ENCODE measurements at places on chromosomes 2 and 18.

DNA sequence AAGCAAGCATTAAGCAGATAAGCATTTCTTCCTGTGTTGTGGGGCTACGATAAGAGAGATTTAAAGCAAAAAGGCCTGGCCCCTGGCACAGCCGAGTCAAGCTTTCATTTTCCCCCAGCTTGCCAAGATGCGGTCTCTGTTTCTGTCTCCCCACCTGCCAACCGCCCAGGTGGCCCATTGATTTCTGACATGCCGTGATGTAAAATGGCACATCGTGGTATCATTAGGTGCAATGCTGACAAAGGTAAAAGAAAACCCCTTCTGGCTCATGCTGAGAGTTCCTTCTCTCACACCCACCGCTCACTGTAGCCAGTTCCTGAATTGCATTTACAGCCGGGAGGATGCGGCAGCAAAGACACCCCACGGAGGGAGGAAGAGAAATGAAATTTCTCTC lies 62.8 kb downstream of the BOD1L2 start:
- no peak for DNase-seq

DNA sequence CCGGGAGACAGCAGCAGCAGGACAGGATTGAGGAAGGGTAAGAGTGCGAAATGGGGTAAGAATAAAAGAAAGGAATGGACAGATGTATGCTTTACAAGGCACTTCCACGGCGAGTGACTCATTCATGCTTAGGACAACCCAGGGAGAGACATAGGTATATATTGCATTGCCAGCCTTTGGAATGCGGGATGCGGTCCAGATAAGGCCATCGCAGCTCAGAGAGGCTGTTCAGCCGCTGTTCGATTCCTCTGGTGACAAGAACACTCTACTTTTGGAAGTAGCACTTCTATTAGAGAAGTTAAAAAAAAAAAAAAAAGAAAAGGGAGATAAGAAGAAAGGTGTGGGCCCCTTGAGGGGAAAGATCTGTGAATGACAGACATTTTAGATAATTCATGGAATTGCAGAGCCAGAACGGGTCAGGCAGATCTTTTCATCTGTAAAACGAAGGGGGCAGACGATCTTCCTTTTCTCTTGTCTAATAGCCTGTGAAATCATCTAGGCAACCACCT lies 819 bp upstream of the NCOA1 start:
- DNase-seq: no peak

- DNase-seq: no peak
Measured at GRCh38 chr18:9838144-9838877, 47.5 kb upstream of the TXNDC2 start.

DNA sequence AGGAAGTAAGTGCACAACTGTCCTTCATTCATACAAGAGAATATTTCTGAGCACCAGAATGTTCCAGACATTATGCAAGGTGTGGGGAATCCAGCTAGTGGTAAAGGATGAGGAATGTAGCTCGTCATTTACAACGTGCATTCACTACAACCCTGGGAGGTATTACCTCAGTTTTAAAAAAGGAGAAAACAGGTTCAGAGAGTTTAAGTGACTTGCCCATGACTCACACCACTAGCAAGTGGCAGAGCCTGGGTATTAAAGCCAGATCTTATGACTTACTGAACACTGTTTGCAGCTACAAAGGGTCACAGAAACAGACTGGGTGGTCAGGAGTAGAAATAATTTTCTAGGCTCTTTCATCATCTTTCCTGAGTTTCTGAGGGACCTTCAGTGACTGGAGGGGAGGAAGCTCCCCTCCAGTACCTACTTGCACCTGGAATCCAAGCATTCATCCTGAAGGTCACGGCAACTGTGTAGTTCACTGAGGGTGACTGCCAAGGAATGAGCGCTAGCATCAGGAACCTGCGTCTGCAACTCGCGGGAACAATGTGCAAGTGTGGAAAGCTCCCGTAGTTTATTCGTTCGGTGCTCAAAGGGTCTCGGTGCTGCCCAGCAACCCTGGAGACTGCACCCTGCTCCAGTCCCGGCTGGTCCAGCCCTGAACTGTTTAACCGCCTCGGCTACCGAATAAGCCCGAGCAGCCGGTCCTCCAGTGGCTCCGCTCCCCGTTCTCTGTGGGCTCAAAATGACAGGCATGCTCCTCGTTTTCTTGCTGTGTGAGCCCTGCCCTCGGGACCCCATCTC lies 647 bp downstream of the CCDC121 start:
- DNase-seq: peak; percentile 57

- no peak for DNase-seq
Measured at GRCh38 chr2:2057125-2057721, 273.9 kb downstream of the MYT1L start.

- no peak for DNase-seq
Measured at GRCh38 chr2:152167065-152167464, 8.5 kb downstream of the STAM2 start.

DNA sequence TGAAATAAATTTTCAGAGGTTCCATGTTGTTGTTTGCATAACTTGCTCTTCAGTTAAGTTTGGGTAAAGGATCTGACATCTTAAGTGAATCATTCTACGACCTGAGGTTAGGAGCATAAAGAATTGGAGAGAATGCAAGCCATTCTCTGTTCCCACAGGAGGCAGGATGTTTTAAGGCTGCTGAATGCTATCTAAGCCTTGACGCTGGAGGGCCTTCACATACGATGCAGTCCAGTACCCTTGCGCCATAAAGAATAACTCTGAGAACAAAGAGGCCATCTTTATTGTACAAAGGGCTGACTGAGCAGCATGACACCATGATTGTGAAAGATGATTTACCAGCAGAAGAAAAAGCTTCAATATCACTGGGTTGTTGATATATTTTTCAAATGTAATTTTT lies 198.4 kb downstream of the NYAP2 start:
- DNase-seq: no peak

- DNase-seq: no peak
Measured at GRCh38 chr2:175309799-175310198, 128.3 kb upstream of the ATP5MC3 start.

DNA sequence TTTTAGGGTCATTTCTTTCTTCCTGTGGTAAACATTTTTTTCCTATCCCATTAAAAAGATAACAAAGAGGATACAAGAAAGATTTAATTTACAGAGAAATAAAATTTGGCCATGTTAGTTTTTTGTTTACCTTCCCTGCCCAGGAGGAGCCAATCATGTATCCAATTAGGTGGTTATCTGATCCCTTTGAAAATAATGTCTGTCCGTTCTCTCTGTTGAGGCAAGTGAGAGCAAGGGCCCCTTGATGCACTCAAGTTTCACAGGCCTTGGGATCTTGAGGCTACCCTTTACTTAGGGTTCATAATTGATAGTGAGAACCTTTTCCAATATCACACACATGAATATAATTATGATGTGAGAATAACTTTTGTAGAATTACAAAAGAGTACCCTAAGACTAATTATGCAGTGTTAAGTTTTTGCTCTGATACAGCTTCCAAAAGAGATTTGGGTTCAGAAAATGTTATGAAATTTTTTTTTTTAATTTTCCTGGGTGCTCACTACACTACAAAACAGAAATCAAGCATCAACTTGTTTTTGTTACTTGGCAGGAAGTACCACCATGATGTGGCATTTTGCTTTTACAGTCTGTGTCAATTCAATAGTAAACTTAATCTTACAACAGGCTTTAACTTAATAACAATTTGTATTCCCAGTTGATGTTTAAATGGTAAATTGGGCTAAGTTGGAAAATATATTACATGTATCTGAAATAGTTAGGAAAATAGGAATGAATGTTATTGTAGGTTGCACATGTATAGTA lies 42.0 kb downstream of the AFTPH start:
- DNase-seq: no peak

DNA sequence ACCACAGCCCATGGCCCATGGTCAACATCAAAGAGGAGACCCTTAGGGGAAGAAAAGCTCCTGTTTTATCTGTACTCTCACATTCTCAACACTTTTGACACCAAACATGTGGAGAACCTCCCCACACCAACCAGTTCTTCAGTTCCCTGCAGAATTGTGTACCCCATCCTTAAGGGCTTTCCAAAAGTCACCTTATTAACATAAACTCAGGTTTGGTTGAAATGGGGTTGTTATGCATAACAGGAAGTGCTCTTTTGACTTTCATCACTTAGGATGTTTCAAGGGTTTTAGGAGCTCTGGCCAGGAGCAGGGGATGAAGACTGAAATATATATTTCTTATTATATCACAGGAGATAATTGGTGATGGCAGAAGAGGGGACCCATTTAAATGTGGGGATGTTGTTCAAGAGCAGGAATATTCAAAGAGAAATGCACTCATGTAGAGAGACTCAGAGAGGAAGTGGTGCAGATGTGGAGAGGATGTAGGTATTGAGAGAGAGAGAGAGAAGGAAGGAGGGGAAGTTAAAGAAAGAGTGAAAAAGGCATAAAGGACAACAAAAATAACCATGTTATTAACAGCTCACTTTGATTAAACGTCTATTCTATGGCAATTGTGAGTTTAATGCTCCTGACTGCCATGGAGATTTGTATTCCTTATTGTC lies 35.2 kb downstream of the SP140L start:
- DNase-seq: no peak

DNA sequence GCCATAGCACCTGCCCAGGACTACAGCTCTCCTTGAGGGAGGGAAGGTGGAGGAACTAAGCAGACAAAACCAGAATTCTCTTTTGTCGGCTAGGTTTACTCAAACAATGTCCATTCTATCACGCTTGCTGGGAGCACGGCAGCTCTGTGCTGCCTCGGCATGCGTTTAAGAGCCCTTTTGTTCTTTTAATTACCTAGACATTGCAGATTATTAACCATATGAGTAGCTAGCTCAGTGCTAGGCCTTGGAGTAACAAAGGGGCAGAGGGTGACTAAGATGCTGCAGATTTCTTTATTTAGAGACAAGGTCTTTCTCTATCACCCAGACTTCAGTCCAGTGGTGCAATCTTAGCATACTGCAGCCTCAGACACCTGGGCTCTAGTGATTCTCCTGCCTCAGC lies 11.1 kb downstream of the MSGN1 start:
- DNase-seq: no peak

DNA sequence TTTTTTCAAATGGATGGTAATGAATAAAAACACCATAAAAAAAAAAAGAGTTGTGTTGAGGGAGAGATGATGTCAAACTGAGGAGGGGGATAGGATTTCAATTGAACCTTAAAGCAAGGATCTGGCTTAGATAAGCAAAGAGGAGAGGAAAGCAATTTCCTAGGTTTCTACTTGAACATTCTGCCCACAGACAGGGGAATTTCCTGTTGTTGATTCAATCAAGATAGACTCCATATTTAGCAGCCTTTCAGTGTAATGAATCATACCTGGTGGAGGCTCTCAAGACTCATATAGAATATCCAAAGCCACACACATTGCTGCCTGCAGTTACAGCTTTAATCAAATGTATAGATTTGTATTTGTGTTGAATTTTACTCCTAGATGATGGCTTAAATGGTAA lies 294.4 kb upstream of the PIK3C3 start:
- DNase-seq: no peak

GRCh38 chr2:190533968-190534309 lies 583 bp downstream of the NEMP2 start:
- no peak for DNase-seq

DNA sequence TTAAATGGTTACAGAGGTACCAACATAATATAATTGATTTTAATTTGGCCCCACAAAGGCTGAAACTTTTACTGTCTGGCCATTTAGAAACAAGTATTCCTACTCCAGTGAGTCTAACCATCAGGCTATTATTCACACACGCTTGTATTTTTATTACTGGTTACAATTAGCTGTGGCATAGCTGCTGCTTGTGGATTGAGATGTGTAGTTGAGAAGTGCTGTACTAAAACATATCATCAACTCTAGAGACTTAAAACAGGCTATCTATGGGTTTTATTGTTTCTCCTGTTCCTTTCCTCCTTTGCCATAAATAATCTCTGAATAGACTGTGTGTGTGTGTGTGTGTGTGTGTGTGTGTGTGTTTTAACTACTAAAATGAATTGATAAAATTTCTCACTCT lies 530.2 kb downstream of the CCDC85A start:
- no peak for DNase-seq

GRCh38 chr2:80560326-80560725 lies 255.8 kb upstream of the LRRTM1 start:
- no peak for DNase-seq

GRCh38 chr2:222490131-222490530 lies 65.8 kb downstream of the SGPP2 start:
- DNase-seq: no peak

DNA sequence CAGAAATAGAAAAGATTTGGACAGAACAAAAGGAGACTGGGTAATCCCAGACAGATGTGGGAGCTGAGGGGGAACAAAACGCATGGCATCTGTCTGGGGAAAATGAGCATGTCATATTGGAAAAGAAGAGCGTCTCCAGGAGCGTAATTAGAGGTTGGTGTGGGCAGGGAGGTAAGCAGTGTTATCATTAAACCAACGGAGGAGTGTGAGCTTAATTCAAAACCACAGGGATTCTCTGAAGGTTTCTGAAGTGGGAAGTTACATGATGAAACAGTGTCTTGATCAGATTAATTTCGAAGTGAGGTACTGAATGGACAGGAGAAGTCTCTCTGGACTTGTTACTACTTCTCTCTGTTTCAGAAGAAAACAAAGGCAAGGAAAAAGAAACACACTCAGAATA lies 53.3 kb downstream of the DTNB start:
- no peak for DNase-seq

DNA sequence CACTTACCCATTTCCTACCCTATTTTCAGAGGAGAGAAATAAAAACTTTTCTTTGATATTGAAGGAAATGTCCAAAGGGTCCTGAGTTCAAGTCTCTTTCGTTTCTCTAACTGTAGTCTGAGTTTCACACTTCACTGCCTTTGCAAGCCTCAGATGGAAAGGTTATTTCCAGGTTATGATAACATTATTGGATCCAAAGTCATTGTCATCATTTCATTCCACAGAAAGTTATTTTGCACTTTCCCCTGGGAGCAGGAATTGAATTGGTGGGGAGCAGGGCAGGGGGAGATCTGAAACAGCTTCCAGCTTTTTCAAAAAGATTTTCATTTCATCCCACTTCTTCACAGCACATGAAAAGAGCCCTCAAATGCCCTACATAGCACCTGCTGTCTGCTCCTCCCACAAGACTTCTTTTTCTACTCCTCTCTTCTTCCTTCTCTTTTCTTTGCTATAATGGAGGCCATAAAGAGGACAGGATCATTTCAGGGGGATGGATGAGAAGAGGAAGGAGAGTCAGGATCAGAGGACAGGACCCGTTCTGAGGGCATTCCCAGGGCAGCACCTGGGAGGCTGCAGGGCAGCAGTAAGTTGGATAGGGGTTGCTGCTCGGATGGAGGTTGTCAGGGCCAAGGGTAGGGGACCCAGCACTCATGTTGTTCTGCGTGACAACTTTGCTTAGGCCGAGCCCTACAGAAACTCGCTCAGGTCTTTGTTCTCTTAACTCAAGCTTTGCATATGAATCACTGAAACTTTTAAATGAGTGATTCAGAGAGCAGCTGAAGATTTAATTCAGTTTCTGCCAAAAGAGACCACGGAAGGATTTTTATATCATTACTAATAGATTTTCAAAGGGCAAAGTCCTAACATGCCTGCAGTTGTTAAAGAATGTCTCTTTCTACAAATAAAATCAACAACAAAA lies 11.4 kb upstream of the GALNT5 start:
- no peak for DNase-seq

DNA sequence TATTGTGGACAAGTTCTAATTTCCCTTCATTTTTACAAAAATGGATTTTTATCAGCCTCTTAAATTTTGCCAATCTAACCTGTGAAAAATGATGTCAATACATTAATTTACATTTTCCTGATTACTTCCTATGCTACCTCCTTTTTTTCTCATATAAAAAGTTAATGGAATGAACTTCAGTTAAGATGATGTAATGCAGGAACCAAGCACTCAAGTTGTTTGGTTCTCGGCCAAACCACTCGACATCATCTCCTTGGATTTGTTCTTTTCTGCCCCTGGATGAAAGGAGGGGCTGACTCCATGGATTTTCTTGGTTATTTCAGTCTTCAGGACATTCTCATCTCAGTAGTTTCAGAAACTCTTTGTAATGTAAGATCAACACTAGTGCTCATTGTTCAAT lies 253.1 kb upstream of the NXPH2 start:
- DNase-seq: no peak

Data from amygdala (tissue), 56 donors.